Posterior vena cava (tissue), 2 donors: ENCODE measurements at places on chromosomes 7 and 10.

GRCh38 chr7:50687096-50687495, 95.6 kb downstream of the GRB10 start:
- DNase-seq, result no peak

DNA sequence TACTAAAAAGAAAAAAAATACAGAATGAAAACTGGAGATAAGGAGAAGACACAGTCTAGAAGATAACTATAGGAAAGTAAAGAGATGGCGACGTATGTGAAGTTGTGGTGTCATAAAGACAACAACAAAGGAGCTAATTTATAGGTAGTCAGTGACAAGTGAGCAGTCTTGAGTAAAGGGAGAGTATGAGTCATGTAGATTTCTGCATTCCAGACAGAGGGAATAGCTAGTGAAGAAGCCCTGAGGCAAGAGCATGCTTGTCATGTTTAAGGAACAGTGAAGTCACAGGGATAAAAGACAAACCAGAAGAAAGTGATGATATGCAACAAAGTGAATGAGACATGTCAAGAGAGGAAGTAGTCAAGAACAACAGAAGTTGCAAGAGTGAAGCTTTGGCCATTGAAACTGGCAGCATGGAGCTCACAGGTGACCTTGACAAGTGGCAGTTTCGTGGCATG, 2.3 kb upstream of the MIOS start:
- DNase-seq, result no peak

GRCh38 chr7:10706875-10707493, 266.7 kb upstream of the PHF14 start:
- no peak for DNase-seq

- DNase-seq, result peak; percentile 73
Observed at GRCh38 chr7:74042746-74043522, 15.0 kb downstream of the ELN start.

DNA sequence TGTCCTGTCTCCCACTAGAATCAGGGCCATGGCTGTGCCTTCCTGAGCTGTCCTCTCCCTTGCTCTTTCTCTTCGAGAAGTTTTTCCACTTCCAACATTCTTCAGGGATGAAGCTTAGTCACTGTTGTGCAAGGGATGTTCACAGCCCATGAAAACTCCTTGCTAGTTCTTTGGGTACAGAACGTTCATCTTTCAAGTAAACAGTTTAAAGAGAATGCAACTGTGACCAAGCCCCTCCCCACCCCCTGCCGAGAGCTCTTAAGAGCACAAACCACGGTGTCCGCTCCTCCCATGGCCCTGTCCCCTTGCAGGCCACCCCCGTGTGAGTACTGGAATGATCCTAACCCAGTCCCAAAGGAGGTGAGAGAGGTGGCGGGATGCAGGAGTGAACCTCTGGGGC, 161.1 kb upstream of the RHEB start:
- DNase-seq, result peak; percentile 86

DNA sequence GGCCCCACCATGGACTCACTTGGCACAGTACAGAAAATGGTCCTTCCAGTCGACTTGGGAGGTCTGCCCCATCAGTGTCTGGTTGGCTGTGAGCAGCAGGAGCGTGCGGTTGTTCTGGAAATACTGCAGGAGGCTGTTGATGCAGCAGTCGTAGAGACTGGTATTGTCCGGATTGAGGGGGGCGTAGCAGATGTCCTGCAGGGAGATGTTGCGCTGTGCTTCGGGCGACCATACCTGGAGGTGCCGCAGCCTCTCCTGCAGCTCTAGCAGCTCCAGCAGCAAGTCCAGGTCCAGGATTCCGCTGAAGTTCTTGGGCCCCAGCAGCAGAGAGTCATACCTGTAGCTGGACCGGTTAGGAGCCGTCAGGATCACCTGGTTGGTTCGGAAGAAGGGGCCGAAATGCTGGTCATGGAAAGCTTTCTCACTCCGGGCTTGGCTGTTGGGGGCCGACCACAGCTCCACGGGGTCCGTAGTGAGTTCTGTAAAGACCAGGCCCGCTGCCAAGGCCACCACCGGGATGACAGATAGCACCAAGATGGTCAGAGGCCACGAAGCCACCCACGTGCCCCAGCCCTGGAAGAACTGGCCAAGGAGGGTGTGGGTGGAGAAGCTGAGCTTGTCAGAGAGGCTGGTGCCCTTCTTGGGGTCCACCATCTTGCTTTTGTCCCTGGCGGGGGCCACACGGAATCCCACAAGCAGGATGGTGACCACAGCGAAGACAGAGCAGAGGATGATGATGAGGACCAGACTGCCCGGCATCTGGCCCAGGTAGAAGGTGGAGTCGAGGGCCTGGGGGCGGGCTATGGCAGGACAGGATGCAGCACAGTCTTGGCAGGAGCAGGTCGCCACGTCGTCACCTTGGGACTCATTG, 2.1 kb downstream of the NPC1L1 start:
- DNase-seq, result no peak

- no peak for DNase-seq
Observed at GRCh38 chr10:2836921-2837662, 230.3 kb upstream of the PFKP start.

- no peak for DNase-seq
Observed at GRCh38 chr7:115328018-115328417, 406.1 kb downstream of the MDFIC start.

DNA sequence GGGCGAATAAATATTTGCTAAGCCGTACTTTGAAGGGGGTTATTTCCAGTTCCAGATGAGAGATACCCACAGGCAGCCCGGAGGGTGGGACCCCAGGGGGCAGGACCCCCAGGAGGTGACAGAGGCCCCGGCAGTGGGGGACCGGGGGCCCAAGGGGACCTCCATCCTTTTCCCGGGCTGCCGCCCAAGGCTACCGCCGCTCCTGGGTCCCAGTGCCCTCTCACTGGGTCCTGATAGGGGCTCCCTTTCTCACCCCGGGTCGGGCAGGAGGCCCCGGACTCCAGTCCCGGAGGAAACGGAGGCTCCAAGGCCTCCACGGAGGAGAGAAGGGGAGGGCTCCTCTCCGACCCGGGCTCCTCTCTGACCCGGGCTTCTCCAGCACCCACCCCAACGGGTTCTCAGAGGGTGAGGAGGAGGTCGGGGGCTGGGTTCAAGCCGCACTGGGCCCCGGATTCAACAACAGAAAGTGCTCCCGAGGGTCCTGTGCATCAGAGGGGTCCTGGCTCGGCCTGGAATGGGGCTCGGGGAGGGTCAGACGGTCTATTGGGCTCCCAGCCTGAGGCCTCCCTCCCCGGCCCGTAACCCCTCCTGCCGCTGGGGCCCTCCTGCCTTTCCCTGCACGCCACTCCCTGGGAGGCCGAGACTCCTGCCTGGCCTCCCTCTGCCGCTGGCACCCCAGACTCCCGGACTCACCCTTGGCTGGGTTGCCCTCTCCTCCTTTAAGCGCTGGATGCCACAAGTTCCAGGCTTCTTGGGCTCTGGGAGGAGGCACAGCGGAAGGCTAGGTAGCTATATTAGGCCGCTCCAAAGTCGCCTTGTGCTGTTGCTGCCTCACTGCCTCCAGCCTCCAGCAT, 62.5 kb downstream of the ZNF37A start:
- no peak for DNase-seq

DNA sequence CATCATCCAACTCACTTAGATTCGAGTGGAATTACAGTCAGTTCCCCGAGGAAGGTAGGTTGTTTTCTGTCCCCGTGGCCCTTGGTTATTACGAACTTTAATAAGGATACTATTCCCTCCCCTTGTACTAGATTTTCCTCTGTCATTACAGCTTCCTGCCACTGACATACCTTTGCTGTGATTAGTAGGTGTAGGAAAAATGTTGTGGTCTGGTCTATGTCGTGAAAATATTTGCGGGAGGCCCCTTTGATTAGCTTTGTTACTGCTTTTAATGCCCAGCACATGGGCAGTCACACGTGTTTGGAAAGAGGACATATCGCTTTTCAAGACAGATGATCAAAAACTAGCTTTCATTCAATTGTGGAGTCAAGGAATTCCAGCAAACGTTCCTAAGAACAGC, 92.2 kb downstream of the GATA3 start:
- DNase-seq, result no peak

- DNase-seq, result no peak
Observed at GRCh38 chr7:144791488-144791887, 44.4 kb downstream of the TPK1 start.

DNA sequence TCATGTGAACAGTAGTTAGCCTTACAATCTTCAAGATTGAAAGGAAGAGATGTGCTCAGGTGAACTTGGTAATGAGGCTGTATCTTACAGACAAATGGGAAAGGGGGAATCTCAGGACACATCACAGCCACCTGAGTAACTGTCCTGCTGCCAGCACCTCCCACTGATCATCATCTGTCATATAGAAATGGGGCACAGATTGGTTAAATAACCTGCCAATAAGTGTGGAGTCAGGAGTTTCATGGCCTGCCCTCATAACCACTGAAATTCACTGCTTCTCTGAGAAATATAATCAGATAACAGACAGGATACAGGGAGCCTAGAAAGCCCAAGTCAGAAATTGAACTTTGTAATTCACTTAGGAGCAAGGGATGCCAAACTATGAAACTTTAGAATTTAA, 64.9 kb upstream of the TAS2R16 start:
- DNase-seq, result no peak

- DNase-seq, result no peak
Observed at GRCh38 chr7:22759721-22760120, 32.7 kb downstream of the IL6 start.

- DNase-seq, result peak; percentile 61
Observed at GRCh38 chr7:45687721-45688120, 113.6 kb downstream of the ADCY1 start.

DNA sequence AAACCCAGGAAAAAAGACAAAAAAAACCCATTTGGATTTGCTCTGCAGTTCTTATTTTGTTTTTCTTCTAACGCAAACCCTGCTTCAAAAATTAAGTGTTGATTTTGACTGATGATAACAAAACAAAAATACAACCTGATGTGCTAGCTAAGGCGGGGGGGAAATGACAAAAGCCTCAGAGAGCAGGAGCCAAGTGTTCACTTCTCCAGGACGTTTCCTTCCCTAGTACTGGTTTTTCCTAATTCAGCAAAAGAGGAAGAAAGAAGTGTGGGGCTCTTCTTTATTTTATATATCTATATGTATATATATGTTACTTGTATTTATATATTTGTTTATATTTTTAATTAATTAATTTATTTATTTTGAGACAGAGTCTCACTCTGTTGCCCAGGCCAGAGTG, 28.0 kb downstream of the SNX10 start:
- DNase-seq, result no peak

DNA sequence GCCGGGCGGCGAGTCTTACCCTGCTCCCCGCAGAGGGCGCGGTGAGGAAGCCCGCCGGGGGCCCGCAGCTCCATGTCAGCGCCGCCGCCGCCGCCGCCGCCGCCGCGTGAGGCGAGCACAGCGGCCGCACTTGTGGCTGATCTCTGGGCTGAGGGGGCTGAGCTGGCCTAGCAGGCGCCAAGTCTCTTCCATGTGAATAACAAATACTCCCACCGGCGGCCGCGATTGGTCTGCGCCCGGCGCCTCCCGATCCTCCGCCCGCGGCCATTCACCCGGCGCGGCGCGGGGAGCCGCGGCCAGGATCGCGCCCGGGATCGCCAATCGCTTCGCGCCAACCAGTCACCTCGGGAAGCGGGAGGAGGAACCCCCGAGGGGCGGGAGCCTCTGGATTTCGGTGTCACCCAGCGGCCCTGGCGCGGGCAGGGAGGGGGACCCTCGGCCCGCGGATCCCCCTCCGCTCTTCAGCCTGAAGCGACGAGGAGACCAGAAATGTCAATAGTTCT, at the start of gene GRM8:
Gene GRM8 (minus strand): TSS at position 164 of the 503 bp plus-strand sequence.
- peak; percentile 80 for DNase-seq

- DNase-seq, result no peak
Observed at GRCh38 chr10:75484717-75485116, 53.3 kb downstream of the LRMDA start.

- no peak for DNase-seq
Observed at GRCh38 chr10:59047180-59047579, 129.3 kb upstream of the PHYHIPL start.

- DNase-seq, result peak; percentile 82
Observed at GRCh38 chr7:13990319-13990983, 985 bp upstream of the ETV1 start.

- peak; percentile 86 for DNase-seq
Observed at GRCh38 chr10:102633287-102633686, 11.0 kb upstream of the TRIM8 start.

DNA sequence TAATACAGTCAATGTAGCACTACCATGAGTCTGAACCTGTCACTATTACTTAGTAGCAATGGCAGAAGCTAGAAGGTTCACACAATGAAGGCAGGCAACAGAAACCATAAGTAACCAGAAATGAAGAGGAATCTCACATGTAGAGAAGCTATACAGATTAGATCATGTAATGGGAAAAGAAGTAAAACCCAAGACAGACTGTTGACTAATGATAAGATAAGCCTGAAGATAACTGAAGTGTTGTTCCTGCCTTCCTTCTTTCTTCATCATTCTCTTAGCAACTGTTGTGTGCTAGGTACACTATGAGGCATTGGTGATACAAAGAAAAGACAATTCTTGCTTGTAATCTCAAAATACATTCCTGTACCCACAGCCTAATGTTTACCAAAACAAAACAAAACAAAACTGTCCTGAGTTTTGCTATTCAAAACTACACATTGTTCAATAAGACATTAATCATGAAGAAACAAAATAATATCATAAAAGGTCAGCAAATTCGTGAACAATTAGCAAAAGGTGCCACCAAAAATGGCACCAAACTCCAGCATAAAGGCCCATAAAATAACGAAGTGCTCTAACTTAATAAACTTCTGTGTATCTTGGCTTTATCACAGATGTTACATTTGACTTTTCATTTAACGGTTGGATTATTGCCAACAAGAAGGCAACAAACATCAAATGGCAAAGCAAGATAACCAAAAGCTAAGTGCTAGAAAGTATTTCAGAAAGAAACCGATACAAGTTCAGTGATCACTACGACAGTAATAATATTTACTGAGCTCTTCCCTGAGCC, 27.1 kb downstream of the ZNF800 start:
- no peak for DNase-seq

DNA sequence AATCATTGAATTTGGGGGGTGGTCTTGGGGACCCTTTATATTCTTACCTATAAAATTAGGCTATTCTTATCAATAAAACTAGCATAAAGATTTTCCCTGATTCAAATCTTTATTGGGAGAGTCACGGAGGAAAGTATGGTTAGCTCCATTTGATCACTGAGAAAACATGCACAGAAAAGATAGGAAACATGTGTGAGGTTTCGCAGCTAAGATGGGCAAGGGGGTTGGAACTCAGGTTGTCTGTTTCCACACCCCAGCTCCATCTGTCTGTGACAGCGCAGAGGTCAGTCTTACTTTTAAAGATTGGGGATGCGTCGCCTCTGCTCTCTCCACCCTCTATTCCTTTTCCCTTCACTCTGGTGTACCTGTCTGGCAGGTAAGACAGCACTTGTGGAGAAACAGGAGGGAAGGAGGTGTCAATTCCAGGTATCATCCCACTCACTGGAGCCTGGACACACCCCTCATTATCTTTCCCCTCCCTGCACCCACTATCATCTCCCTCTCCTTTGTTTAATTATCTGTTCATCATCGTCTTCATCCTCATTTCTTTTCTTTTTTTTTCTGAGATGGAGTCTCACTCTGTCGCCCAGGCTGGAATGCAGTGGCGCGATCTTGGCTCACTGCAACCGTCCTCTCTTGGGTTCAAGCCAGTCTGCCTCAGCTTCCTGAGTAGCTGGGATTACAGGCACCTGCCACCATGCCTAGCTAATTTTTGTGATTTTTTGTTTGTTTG, 2.4 kb upstream of the DENND10 start:
- DNase-seq, result no peak

- DNase-seq, result no peak
Observed at GRCh38 chr10:60649485-60650377, 128.5 kb upstream of the CDK1 start.

GRCh38 chr7:147779949-147780348, 810.6 kb upstream of the C7orf33 start:
- DNase-seq, result no peak
